ENCODE measurements at places on chromosomes 11 and 22. TPM values are rescaled to one million over a fixed set of nuclear protein-coding genes. Genes with fewer than 3 reads are reported as not detected.

CABP4 gene
- 2.1 TPM for total RNA-seq

PANX2 gene
- total RNA-seq = 1.00 TPM

DRD2 gene
- total RNA-seq = not detected

BACE1-AS gene
- total RNA-seq = 5.8 TPM

DKK3 gene
- 115 TPM for total RNA-seq

TSSK2 gene
- 0.25 TPM for total RNA-seq

Data from lung (tissue), 17 donors.